Cortex of kidney (tissue), 1 donor: ENCODE measurements at places on chromosomes 5 and 9.

DNA sequence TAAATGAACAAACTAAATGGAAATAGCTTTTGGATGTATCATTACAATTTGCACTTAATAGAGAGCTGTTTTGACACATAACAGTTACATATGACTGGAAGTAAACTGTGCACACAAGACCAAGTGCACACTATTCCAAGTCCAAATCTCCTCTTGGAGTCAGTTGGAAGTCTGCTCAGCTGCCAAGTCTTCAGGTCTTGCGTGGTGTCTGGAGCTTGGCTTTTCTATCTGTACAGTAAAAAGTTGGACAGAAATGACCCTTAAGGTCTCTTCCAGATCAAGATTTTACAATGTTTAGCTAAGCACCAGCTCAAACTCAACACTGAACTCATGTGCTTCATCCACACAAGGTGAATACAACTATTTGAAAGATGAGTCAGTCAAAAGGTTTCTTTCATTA lies 456.9 kb downstream of the RASEF start:
- no peak for DNase-seq

DNA sequence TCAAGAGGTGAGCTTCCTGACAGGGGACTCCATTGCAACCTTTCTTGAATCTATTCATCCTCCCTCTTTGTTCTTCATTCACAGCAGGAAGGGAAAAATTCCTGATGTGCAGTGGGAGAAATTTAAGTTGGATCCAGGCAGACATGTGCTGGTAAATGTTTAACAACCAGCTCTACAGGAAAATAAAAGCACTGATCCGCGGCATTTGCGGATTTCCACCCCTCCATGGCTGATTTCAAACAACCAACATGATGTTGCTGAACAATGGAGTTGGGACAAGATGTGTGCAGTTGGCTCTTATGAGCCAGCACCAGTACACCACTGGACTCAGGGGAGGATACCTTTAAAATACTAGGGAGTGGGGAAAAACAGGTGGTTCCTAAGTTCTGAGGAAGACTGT lies 47.0 kb downstream of the SPRY4 start:
- no peak for DNase-seq

GRCh38 chr9:75063556-75064305 lies 24.2 kb downstream of the NMRK1 start:
- DNase-seq, result no peak

GRCh38 chr5:83363111-83363885 lies 108.2 kb upstream of the VCAN start:
- DNase-seq, result no peak

GRCh38 chr5:181260720-181261319 lies at the start of gene TRIM52:
Gene TRIM52 (minus strand): TSS chr5:181261143. CDS start chr5:181260813, 330 bp downstream.
- DNase-seq, result no peak
